AG04450 (cell line): ENCODE measurements at places on chromosomes 5 and 9.

DNA sequence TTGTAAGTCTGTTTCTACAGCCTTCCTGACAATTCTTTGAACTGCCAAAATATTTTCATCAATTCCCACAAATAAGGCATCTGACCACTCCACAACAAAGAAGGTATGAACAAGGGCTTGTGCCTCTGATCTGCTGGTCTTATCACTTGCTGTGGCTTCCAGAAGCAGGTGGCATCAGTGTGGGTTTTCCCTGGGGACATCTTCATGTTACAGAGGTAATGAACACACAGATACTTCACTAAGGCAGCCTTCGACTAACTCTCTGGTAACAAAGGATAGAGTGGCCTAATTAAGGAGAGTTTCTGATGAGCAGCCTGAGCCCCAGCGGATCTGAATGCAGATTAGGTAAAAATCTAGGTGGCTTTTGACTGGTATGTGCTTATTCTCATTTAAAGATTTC is 15.2 kb upstream of the ERAP2 start:
- no peak for DNase-seq

- DNase-seq = no peak
These were observed 147.6 kb upstream of the NR3C1 start for GRCh38 chr5:143550986-143551630.

DNA sequence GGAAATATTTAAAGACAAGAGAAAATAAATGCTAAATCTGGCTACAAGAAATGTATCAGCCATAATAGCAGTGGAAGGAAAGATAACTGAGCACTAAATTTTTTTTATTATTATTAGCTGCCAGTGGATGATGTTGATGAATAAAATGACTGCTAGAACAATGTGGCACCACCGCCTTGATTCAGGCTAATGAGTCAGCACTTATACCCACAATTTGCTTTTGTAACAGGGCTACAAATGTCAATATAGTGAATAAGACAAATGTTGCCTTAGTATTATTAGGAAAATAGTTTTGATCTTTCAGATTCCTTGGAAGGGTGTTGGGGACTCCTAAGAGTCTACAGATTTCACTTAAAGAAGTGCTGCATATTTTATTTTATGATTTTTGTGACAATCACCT is 555.2 kb upstream of the GRAMD2B start:
- no peak for DNase-seq

- no peak for DNase-seq
These were observed 1.9 kb downstream of the NPDC1 start for GRCh38 chr9:137044037-137044436.

- no peak for DNase-seq
These were observed 12.5 kb downstream of the MRPS27 start for GRCh38 chr5:72307573-72307967.

DNA sequence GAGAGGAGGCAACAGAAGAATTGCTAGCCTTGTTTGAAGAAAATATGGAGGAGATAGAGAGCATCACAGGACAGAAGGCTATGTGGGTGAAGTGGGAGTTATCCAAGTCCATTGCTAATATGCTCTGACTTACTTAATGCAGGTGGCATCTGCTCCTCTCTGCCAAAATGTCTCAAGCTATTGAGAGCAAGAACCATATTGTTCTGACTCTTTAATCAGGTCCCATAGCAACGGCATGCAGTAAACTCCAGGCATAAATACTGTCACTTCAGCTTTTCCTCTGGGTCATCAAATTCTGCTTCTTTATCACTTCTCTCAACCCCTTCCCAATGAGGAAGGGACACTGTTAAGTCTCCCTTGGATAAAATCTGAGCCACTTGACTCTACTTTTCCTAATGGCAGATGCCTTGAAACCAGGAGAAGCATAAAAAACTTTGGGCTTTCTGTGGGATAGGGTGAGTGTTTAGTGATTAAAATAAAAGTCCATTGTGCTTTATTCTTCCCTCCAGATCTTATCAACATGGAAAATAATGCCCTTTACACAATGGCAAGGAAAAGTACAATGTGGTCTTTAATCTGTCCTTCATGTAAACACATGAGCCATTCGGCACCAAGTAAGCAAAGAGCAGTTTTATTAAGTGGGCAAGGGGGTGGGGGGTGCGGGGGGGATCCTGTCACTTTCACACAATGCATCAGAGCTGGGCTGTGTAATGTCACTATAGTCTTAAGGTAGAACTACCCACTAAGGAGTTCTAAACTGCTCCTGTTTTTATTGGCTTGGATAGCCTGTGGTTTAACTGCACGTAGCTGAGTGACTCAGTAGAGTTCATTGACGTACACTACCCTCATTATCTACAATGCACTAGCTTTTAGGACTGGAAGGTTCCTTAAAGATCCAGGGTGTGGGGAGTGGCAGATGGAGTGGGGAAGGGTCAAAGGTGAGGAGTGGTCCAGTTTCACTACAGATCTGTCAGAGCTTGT is 71.0 kb upstream of the TARS1 start:
- peak; percentile 82 for DNase-seq
